ENCODE measurements at places on chromosomes 3 and 15.

GRCh38 chr15:93835344-93835743 is 396.0 kb upstream of the MCTP2 start:
- DNase-seq, result no peak

DNA sequence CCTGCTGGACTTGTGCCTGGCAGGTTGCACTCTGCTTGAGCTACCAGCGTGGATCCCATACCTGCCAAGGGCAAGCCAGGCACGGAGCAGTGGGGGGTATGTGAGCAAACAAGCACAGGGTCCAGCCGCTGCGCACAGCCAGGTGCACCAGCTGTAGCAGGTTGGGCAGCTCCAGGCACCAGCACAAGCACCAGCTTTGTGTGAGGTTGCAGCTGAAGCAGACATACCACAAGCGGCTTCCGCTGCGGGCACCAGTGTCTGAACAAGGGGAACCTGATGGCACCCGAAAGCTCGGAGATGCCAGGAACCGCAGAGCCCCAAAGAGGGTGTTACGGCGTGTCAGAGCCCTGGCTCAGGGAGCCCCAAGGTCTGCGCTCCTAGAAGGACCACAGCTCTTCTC is 472.7 kb upstream of the ARL6 start:
- DNase-seq, result no peak

- DNase-seq, result no peak
These were observed 258.9 kb downstream of the PDZRN3 start for GRCh38 chr3:73365756-73366397.

DNA sequence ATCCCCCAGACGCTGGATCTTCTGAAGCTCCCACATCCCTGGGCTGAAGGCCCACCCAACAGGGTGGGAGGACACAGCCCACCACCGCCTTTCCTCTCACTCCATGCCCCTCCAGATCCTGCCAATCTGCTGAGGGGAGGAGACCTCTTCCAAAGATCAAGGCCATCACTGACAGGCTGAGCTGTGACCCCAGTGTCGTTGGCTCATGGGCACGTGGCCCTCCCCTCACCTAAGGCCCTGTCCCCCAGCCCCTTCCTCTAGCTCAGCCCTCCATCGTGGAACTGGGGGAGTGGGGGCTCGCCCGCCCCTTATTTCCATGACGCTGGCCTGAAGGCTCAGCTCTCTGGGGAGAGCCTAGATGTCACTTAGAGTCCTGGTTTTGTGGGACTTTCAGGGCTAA is 10.4 kb downstream of the C3orf18 start:
- no peak for DNase-seq

- peak; percentile 35 for DNase-seq
These were observed at the start of gene THBS1 for GRCh38 chr15:39580485-39581241. Gene THBS1 (plus strand): TSS chr15:39581079. CDS start chr15:39581858, 779 bp downstream.

GRCh38 chr3:18127859-18128681 is 297.1 kb downstream of the SATB1 start:
- DNase-seq, result no peak

DNA sequence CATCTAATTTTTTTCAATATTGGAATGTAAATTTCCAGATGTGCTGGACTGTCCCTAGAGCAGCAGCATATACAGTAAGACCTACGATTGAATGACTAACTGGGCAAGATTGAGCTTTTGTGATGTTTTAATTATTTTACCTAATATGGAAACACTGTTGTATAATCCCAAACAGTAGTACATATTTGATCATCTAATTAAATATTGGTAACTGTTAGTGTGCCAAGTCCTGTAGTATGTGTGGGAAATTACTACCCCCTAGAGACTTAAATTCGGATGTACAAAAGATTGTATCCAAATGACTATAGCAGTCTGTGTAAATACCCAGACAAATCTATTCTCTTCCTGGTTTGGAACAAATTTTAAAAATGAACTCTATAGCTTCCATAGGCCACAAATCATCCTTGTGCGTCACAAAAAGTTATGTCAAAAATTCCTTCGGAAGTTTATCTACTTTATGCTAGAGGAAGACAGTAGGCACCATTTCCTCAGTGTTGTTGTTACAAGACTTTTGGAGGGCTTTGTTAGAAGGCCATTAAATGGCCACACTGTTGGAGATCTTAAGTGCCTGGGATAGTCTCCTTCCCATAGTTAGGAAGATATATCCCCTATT is 41.6 kb downstream of the NKIRAS1 start:
- no peak for DNase-seq

- DNase-seq, result no peak
These were observed 100.9 kb upstream of the ROPN1 start for GRCh38 chr3:124092811-124093210.

DNA sequence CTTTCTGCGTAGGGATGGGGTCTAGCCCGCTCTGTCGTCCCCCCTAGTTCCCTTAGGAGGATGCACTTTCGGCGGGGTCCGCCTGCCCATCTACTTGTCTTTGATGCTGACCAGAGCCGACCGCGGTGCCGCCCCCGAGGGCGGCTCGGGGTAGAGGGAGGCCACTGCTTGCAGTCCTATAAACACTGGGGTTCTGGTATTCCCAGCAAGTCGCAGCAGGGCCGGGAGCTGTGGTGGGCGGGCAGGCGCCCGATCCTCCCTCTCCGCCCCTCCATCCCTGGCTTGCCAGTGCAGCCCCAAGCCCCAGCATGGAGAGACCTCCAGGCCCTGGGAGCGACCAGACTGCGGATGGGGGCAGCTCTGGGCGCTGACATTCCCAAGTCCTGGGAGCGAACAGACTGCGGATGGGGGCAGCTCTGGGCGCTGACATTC is 830 bp downstream of the SEMA4B start:
- DNase-seq, result no peak

- DNase-seq, result no peak
These were observed 109.1 kb upstream of the ZNF385D start for GRCh38 chr3:21860082-21860475.
